ENCODE measurements at places on chromosomes 3 and 15. TPM values are rescaled to one million over a fixed set of nuclear protein-coding genes. Genes with fewer than 3 reads are reported as not detected.

DNA sequence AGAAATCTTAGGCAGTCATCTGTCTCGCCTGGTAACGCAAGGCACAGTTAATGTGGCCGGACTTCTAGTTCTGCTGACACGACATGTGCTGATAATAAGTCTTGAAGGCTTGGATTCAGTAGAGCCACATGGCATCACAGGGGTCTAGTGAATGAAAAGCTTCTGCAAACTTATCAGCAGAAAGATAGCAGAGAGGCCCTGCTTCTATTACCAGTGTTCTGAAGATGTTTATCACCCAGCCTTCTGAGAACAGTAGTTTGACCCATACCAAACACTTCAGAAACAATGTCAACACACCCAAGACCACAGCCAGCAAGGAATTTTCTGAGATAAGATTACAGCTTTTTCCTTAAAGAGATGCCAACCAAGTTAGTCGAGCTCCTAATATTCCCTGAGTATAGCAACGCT lies 102.7 kb upstream of the UMPS start:
- DNase-seq = no peak

- DNase-seq = no peak
These were observed 5.0 kb downstream of the CHST13 start for GRCh38 chr3:126528800-126529541.

DNA sequence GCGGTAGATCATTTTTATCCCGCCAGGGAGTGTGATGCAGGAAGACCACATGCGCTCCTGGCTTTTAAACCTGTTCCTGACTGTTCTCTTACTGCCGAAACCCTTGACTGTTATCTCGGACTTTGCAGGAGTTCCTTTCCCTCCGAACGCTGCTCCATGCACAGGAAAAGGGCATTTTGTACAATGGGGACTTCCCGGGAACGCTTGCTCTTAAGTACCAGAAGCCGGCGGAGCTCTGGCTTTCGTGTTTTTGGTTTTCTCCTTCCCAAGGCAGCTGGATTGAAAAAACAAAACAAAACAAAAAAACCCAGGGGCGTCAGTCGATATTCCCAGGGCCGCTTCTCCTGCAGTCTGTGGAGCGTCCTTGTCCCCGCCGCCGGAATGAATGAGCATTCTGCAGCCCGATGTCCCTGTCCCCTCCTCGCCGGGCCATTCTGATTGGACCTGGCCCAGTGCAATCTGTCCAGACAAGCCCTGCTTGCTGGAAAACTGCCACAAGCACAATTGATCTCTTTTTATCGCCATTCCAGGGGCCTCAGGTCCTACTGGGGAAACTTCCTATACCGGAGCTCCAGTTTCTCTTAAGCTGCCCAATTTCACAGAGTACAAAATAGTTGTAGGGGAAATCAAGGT lies 44.8 kb downstream of the SLC6A1 start:
- DNase-seq = no peak

- no peak for DNase-seq
These were observed 19.6 kb upstream of the SUCLG2 start for GRCh38 chr3:67674055-67674454.

- no peak for DNase-seq
These were observed 77.8 kb downstream of the VGLL3 start for GRCh38 chr3:86913160-86913559.

GRCh38 chr15:82303956-82304777 lies 41.5 kb downstream of the SAXO2 start:
- DNase-seq = no peak

- DNase-seq = peak; percentile 73
These were observed 55.9 kb upstream of the PLCL2 start for GRCh38 chr3:16828815-16829214.

GRCh38 chr3:124363476-124363875 lies 366.8 kb upstream of the UMPS start:
- no peak for DNase-seq

DNA sequence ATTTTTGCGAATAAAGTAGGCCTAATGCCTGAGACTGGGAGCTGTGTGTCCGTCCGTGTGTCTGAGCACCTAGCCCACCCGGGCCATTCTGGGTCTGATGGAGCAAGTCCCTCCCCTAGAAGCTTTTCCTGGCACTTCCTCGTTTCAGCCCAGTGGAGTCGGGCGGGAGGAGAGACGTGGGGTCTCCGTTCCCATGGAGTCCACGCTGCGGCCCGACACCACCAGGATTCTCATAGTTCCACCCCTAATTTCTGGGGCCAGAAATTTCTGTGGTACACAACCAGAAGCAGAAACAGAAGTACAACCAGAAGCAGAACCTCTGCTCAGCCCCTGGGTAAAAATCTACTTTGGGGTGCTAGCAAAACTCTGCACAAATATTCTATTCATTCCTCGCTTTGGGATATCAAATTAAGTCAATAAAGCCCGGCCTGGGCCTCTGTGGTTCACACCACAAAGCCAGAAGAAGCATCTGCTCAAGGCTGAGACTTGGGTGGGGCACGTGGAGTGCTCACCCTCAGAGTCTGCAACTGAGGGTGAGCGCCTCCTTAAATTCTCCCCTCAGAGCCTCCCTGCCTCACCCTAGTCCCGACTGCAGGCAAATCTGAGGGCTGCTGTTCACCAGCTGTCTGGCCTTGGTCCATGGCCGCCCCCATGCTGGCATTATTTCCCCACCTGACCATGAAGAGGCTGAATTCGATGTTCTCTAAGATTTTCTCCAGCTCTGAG lies 1.6 kb upstream of the MEGF11 start:
- DNase-seq = no peak

DNA sequence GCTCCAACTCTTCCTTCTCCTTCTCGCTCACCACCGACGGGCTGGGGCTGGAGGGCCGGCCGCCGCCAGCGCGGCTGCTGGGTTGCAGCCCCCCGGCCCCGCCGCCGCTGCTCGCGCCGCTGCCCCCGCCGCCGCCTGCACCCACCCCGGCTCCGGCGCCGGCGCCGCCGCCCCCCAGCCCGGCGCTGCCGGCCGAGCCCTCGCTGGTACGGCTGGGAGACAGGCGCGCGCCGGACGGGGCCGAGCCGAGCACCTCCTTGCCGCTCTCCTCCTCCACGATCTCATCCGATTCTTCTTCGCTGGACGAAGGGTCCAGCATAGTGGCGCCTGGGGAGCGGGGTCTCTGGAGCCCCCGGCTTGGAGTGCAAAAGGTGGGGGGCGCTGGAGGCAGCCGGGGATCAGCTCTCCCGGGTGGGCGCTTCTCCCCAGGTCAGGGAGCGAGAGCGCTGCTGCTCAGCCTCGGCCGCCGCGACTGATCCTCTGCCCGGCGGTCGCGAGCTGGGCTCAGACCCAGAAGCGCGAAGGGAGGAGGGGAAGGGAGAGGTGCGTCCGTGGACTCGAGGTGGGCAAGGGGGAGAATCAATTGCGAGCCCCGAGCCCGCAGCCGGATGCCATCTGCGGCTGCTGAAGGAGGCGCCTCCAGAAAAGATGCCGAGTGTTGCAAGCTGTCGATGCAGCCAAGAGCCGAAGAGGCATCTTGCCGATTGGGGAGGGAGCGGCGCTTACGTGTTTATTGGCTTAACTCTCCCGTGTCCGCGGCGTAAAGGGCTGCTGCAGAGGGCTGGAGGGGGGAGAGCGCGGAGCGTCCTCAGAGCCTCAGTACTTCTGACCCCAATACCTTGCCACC lies at the start of gene CADPS:
TSS of gene CADPS (minus strand) at position 706 of the 847 bp plus-strand sequence. CDS start at position 319, 387 bp downstream.
- DNase-seq = no peak

DNA sequence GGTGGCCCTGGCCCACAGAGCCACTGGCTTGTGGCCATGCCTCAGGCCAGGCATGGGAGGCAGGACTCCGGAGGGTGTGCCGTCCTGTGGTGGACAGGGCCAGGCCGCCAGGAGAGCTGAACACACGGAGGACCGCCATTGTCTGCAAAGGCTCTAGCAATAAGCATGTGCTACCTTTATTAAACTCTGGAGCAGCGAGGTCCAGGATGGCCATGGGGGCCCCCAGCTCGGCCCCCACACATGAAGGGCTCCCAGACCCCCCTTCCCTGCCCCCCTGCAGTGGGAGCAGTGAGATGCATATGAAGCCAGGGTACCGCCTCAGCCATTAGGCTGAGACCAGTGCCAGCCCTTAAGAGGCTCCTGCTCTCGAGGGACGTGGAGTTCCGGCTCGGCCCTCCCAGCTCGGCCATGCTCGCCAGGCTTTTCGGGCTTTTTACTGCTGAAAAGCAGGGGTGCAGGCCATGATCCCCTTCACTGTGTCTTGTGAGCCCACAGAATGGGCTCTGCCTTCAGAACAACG lies 2.7 kb downstream of the AMIGO3 start:
- DNase-seq = no peak

DNA sequence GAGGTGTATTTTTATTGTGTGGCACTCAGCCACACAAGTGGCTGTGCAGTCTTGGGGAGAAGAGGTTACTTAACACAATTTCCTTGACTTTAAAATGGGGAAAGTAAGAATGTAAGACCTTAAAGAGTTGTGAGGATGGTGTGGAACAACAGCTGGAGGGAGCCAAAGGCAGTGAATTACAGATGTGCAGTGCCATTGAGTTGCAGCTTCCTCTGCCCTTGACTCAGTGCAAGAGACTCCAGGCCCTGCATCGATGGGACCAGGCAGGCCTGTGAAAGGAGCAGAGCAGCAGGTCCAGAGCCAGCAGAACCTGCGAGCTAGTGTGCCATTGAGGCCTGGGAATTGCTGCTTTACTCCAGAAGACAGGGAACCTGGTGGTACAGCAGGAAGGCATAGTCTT lies 27.2 kb downstream of the EEFSEC start:
- no peak for DNase-seq

GRCh38 chr3:33897306-33897705 lies 98.9 kb downstream of the PDCD6IP start:
- DNase-seq = no peak

DNA sequence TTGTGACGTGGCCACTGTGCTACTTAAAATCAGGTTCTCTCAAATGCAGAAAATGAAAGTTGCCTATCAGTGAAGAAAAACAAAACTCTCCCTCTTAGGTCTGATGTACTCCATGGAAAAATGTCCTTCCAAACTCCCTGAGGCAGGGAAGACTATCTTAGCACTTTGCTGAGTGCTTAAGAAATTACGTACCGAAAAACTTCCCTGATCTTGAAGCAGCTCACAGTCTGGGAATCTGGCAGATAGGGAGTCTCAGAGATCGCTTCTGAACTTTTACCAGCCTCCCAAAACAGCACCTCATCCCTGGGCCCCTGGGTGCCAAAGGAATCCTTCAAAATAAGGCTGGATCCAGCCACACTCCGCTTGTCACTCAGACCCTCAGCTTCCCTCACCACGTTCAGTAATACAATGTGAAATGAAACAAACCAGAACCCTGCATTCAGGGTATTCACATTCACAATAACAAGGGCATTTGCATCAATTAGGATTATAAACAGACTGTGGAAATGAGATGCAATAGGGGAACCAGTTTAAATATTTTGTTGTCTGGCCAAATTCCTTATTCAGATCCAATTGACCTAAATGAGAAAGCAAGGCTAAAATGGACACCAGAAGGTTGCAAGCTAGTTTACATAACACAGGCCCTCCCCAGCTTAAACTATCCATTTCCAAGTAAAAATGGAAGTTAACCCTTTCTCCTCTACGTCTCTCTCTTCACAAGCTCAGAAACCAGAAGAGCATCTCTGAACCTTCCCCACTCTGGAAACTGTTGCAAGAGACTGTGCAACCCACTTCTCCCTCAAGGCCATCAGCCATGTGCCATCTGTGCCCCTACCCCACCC lies 20.9 kb downstream of the OSBPL10 start:
- no peak for DNase-seq

GRCh38 chr15:93312891-93313486 lies 224.0 kb upstream of the RGMA start:
- no peak for DNase-seq

DNA sequence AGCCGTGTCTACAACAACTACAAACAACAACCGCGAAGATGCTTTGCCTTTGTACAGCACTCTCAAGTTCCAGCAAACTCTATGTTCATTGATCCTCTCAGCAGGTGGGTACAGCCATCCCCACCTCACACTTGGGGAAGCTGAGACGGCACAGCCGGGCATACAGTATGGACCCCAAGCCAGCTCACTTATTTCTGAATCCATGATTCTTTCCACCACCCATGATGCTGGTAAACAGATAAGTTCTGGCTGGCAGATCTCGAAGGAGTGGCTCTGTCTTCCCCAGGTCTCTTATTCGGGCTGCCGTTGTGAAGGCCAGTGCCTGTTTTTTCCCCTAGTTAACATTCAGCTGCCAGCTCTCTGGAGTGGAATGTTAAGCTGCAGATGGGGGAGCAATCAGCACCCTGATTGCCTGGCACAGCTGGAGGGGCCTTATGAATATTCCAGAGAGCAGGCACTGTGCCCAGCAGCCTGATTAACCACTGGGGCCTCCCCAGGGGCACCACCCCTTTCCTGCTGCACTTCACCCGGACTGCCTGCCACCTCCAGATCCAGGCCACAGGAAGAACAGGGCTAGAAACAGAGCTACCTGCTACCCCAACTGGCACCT lies 73.2 kb downstream of the CORO2B start:
- DNase-seq = no peak

DNA sequence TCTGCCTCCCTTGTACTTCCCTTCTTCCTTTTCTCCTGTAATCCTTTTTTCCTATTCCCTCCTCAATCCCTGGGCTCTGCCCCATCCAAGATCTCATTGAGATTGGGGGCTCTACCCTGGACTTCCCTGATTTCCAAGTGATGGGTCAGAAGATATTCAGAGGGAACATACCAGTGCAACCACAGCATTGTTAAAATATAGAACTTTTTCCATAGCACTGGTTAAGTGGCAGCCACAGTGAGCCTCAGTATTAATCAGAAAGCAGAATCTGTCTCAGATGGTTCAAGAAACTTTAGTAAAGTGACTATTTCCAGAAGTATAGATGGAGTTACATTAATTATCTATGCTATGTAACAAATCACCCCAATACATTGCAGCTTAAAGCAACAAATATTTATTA lies 18.7 kb upstream of the SCN10A start:
- DNase-seq = no peak

GRCh38 chr3:10273702-10274305 lies 18.9 kb downstream of the GHRL start:
- DNase-seq = no peak

DNA sequence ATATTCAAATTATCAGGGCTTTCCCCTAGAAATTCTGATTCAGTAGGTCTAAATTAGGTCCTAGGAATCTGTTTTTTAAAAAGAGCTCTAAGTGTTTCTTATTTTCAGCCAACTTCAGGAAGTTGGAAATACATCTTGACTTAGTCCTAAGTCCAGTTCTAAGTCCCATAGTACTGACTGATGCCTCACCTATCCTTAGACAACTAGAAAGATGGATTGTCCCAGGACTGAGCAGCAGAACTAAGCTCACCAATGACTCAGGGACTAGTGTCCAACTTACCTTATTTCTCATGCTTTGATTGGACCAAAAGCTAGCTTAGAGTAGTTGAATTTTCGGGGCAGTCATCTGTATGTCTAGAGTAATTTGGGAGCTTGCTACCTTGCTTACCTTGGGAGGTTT lies 26.2 kb upstream of the C3orf38 start:
- DNase-seq = no peak

Gene SLC9C1
- total RNA-seq = not detected

Gene GOLGA8S
- not detected for total RNA-seq

Gene SLC25A26
- 14.2 TPM for total RNA-seq

Gene CAMKV
- 1.1 TPM for total RNA-seq

Gene SEC11A
- total RNA-seq = 66.6 TPM

Gene CLDN18
- not detected for total RNA-seq

Gene WNT5A
- total RNA-seq = not detected

Gene NDN
- total RNA-seq = 1.9 TPM

Gene ADIPOQ
- not detected for total RNA-seq

Data from activated CD4-positive, alpha-beta T cell treated with anti-CD3 and anti-CD28 coated beads for 36 hours (primary cell).